ENCODE measurements at places on chromosomes 4 and X.

DNA sequence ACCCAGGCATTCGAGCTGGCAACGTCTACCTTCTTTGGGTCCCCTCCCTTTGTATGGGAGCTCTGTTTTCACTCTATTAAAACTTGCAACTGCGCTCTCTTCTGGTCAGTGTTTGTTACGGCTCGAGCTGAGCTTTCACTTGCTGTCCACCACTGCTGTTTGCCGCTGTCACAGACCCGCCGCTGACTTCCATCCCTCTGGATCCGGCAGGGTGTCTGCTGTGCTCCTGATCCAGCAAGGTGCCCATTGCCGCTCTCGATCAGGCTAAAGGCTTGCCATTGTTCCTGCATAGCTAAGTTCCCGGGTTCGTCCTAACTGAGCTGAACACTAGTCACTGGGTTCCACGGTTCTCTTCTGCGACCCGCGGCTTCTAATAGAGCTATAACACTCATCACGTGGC lies 183.5 kb upstream of the GALNTL6 start:
- DNase-seq = no peak

- no peak for DNase-seq
These were observed 104.3 kb downstream of the RTL9 start for GRCh38 chrX:110462957-110463356.

- no peak for DNase-seq
These were observed 84.6 kb downstream of the PPP3CA start for GRCh38 chr4:101262683-101263082.

DNA sequence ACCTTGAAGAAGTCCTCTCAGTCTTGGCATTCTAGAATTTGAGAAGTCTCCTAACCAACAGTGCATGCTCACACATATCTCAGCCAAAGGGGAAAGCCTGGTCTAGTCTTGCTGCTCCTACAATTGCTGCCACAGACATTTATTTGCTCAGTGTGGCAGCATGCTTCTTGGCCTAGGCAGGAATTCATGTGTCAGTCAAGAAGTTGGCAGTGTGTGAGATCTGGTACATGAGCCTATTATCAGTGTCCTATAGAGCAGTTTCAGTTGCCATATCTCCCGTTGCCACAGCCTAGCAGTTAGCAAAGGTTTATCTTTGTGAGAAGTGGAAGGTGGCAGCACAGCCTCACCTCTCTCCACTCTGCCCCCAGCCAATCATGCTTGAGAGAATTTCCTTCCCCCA lies 176.9 kb upstream of the ARHGEF9 start:
- no peak for DNase-seq

DNA sequence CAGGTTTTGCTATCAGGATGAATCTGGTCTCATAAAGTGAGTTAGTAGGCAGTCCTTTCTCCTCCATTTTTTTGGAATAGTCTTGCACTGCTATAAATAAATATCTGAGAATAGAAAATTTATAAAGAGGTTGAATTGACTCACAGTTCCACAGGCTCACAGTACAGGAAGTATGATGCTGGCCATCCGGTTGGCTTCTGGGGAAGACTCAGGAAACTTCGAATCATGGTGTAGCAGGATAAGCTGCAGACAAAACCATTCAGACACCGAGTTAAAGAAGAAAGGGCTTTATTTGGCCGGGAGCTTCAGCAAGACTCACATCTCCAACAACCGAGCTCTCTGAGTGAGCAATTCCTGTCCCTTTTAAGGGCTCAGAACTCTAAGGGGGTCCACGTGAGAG lies 348.2 kb downstream of the KCTD8 start:
- DNase-seq = no peak

GRCh38 chr4:15417233-15417660 lies 10.6 kb upstream of the C1QTNF7 start:
- no peak for DNase-seq

DNA sequence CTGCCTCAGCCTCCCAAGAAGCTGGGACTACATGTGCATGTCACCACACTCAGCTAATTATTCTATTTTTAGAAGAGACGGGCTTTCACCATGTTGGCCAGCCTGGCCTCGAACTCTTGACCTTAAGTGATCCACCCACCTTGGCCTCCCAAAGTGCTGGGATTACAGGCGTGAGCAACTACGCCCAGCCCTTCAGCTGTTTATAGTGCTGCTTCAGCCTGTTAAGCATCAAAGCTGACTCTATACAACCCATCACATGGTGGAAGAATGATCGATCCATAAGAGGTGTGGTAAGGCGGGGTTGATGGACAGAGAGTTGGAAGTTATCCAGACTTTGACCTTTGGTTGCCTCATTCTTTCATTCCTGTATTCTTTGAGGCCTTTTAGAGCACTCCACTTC lies 56.2 kb upstream of the RAPGEF2 start:
- DNase-seq = no peak

DNA sequence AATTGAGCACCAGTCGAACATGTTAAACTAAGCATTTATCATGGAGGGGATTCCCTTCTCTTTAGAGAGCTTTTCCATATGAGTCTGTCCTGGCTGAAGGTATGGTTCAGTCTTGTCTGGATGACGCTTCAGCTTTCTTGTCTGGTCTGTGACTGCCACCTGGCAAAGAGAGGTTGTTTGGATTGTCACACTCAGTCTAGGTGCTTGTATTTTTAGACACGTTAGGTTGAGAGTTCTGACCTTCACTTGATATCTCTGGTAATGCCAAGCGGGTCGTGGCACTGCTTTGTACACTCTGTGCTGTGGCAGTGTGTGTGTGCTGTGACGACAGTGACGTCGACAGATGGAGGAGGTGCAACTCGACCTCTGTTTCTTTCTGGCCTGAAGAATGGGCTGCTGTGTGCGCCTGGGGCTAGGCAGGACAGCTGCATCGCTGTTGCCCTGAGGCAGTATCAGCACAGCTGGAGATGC lies 12.6 kb downstream of the NOCT start:
- no peak for DNase-seq

DNA sequence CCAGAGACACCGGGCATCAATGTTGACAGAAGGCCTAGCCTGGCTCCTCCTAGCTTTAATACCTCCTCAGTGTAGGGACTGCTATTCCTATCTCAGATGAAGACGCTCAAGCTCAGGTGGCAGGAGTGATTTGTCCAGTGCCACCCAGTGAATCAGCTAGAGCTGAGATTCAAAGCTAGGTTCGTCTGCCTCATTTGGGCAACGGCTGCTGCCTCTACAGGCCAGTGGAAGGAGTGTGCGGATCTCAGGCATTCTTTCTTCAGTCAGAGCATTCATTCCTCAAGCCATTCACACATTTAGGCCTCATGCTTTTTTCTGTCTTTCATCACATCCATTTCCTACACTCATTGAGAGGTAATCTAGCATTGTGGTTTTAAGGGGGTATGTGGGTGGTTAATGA lies 7.3 kb downstream of the TSR2 start:
- DNase-seq = no peak
